MCF 10A (cell line): ENCODE measurements at places on chromosomes 4 and X. TPM values are rescaled to one million over a fixed set of nuclear protein-coding genes. Genes with fewer than 3 reads are reported as not detected.

RBM47 gene
- total RNA-seq, result 1.8 and 2.0 TPM in 2 replicates

MAGEE2 gene
- not detected in 2 replicates for total RNA-seq

ATP10D gene
- 16.2 and 16.9 TPM in 2 replicates for total RNA-seq

ART3 gene
- 0.83 TPM in 1 of 2 replicates, not detected in the other for total RNA-seq

STOX2 gene
- 1.1 TPM in 2 replicates for total RNA-seq

ZXDA gene
- total RNA-seq, result 4.9 and 6.4 TPM in 2 replicates

NSG1 gene
- 6.7 and 8.6 TPM in 2 replicates for total RNA-seq

SPANXB1 gene
- not detected in 2 replicates for total RNA-seq

TMEM271 gene
- not detected in 2 replicates for total RNA-seq

HAND2 gene
- total RNA-seq, result not detected in 2 replicates

MAOA gene
- 8.2 and 9.8 TPM in 2 replicates for total RNA-seq

PUDP gene
- 14.2 and 16.1 TPM in 2 replicates for total RNA-seq

DTHD1 gene
- not detected in 2 replicates for total RNA-seq

DNA sequence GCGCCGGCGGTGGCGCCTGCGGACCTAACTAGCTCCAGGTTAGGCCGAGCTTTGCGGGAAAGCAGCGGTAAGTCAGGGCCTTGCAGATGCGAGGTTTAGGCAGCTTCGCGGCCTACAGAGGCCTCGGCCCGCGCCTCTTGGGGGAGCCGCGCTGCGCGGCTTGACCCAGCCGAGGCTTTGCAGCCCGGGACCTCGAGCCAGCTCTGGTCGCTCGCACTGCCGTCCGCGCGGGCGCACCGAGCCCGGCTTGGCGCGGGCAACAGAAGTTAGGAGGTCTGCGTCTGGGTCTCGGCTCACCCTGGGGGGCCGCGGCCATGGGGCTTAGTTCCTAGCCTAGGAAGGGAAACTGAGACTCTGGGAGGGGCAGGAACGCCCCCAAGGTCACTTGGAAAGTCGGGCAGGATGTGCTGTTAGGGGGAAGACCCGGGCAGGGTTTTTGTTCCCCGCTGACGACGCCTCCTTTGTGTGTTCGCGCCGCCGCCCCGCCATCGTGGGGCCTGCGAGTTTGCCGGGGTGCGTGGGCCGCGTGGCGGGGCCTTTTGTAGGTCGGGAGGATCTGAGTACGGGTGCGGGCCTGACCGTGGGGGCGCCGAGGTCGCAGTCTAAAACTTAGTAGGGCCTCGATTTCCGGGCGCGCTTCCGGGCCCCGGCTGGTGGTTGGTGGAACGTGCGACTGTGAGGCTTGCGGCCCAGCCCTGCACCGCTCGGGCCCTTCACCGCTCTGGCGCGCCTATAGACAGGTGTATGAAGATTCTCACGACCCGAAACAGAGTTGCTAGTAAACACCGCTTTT is 482 bp downstream of the RNF4 start:
- H3K27me3 ChIP-seq, result no peaks in the 10 kb centered on the region
- peak overlapping the region; percentile 94 for H3K27ac ChIP-seq
- peak; percentile 47 for DNase-seq
- H3K4me1 ChIP-seq, result peaks cover 14% of the 10 kb centered on the region
- H3K4me3 ChIP-seq, result peak overlapping the region; percentile 93
- peaks cover 50% of the 10 kb centered on the region for H3K36me3 ChIP-seq

- DNase-seq, result no peak
- no peak overlapping the region for H3K27ac ChIP-seq
- no peak overlapping the region for H3K4me3 ChIP-seq
- H3K27me3 ChIP-seq, result peaks cover 93% of the 10 kb centered on the region
- no peaks in the 10 kb centered on the region for H3K36me3 ChIP-seq
These were observed 132.0 kb upstream of the ATP6AP2 start for GRCh38 chrX:40448793-40449192.

- no peak overlapping the region for H3K27ac ChIP-seq
- H3K4me1 ChIP-seq, result no peaks in the 10 kb centered on the region
- H3K36me3 ChIP-seq, result peaks cover 6% of the 10 kb centered on the region
These were observed 21.7 kb downstream of the LRP2BP start for GRCh38 chr4:185374027-185374426.

- H3K4me1 ChIP-seq, result peaks cover 61% of the 10 kb centered on the region
- no peak overlapping the region for H3K4me3 ChIP-seq
- H3K27me3 ChIP-seq, result no peaks in the 10 kb centered on the region
- no peak overlapping the region for H3K27ac ChIP-seq
These were observed 33.0 kb downstream of the SGMS2 start for GRCh38 chr4:107857741-107858140.

DNA sequence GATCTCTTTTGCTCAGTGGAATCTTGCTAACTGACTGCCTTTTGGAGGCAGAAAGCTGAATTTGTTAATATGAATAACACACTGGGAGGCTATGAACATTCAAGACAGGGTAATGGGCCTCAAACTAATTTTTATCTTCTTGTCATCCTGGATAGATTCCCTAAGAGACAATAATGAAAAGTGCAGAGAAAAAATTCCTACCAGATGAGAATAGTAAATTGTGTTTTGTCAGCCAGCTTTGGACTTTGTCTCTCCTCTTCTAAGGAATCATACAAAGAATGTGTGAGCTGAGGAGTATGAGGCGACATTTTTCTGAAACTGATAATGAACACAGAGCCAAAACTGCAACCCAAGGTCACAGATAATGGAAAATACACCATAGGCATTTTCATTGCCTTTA is 649.3 kb downstream of the IQCM start:
- H3K36me3 ChIP-seq, result no peaks in the 10 kb centered on the region
- DNase-seq, result no peak
- H3K4me1 ChIP-seq, result peaks cover 14% of the 10 kb centered on the region
- no peaks in the 10 kb centered on the region for H3K27me3 ChIP-seq
- H3K27ac ChIP-seq, result no peak overlapping the region

GRCh38 chr4:6447672-6448171 is 24.7 kb downstream of the PPP2R2C start:
- H3K36me3 ChIP-seq, result no peaks in the 10 kb centered on the region
- DNase-seq, result no peak
- no peaks in the 10 kb centered on the region for H3K27me3 ChIP-seq
- H3K4me3 ChIP-seq, result no peak overlapping the region
- H3K4me1 ChIP-seq, result no peaks in the 10 kb centered on the region

DNA sequence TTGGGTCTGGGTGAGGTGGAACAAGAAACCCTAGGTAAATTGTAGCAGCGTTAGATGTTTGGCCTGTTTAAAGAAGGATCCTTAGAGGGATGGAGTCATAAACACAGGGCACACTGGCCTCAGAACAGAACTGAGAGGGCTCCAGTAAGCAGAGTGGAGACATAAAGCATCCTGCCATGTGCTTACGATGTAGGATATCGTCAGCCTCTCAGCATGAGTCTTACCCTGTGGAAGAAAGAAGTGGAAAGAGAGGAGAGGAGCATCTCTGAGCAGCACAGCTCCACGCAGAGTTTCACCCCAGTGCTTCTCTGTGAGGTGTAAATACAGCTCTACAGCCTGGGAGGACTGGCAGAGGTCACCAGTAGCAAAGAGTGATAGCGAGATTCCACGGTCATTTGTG is 27.8 kb upstream of the SORBS2 start:
- H3K27ac ChIP-seq, result no peak overlapping the region
- H3K4me1 ChIP-seq, result no peaks in the 10 kb centered on the region
- no peak for DNase-seq

GRCh38 chr4:95411371-95412088 is 137.2 kb downstream of the UNC5C start:
- H3K4me1 ChIP-seq, result peaks cover 22% of the 10 kb centered on the region
- no peak for DNase-seq
- H3K4me3 ChIP-seq, result no peak overlapping the region

GRCh38 chr4:16034010-16034748 is 49.6 kb downstream of the PROM1 start:
- no peaks in the 10 kb centered on the region for H3K27me3 ChIP-seq
- no peak overlapping the region for H3K4me3 ChIP-seq
- no peaks in the 10 kb centered on the region for H3K36me3 ChIP-seq
- peak; percentile 23 for DNase-seq

GRCh38 chr4:182246401-182247205 is 3.4 kb downstream of the TENM3 start:
- peaks cover 32% of the 10 kb centered on the region for H3K4me1 ChIP-seq
- H3K27me3 ChIP-seq, result no peaks in the 10 kb centered on the region
- H3K27ac ChIP-seq, result peak overlapping the region; percentile 7

DNA sequence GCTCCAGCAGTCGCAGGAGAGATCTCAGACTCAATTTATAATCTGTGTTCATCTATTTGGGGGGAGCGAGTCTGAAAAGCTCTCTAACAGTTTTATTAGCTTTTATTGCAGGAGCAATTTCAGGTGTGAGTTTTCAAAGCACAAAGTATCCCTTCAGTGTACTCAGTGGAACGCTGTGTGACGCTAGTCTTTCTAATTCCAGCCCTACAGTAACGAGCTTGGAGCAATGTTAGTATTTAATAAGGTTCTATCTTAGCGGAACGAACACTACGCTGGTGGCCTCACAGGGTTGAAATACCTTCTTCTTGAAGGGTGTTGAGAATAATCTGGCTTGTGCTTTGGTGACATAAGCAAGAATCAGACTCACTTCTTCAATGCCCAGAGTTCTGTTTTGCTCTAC is 8.4 kb downstream of the HS3ST1 start:
- DNase-seq, result no peak
- H3K36me3 ChIP-seq, result no peaks in the 10 kb centered on the region
- H3K27me3 ChIP-seq, result no peaks in the 10 kb centered on the region
- no peaks in the 10 kb centered on the region for H3K4me1 ChIP-seq

- H3K4me1 ChIP-seq, result peaks cover 24% of the 10 kb centered on the region
- H3K27me3 ChIP-seq, result no peaks in the 10 kb centered on the region
- no peak for DNase-seq
- H3K36me3 ChIP-seq, result peaks cover 14% of the 10 kb centered on the region
These were observed 69.4 kb downstream of the STX18 start for GRCh38 chr4:4472344-4472958.

- H3K27me3 ChIP-seq, result no peaks in the 10 kb centered on the region
- no peaks in the 10 kb centered on the region for H3K4me1 ChIP-seq
- H3K4me3 ChIP-seq, result peak overlapping the region; percentile 71
- no peak overlapping the region for H3K27ac ChIP-seq
These were observed 5.1 kb upstream of the PLCXD1 start for GRCh38 chrX:275967-276580.

DNA sequence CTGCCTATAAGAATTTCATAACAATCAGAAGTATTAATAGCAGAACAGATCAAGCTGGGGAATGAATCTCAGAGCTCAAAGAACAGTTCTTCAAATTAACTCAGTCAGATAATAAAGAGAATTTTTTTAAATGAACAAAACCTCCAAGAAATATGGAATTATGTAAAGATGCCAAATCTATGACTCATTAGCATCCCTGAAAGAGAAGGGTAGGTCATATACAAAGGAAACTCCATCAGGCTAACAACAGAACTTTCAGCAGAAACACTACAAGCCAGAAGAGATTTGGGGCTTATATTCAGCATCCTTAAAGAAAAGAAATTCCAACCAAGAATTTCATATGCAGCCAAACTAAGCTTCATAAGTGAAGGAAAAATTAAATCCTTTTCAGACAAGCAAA is 28.6 kb downstream of the CBR4 start:
- H3K36me3 ChIP-seq, result peaks cover 31% of the 10 kb centered on the region
- no peak for DNase-seq
- no peaks in the 10 kb centered on the region for H3K27me3 ChIP-seq
- H3K4me1 ChIP-seq, result no peaks in the 10 kb centered on the region

GRCh38 chr4:137471895-137472294 is 60.4 kb downstream of the PCDH18 start:
- H3K36me3 ChIP-seq, result no peaks in the 10 kb centered on the region
- H3K4me3 ChIP-seq, result no peak overlapping the region
- no peak overlapping the region for H3K27ac ChIP-seq
- peak; percentile 11 for DNase-seq
- H3K4me1 ChIP-seq, result peaks cover 9% of the 10 kb centered on the region

DNA sequence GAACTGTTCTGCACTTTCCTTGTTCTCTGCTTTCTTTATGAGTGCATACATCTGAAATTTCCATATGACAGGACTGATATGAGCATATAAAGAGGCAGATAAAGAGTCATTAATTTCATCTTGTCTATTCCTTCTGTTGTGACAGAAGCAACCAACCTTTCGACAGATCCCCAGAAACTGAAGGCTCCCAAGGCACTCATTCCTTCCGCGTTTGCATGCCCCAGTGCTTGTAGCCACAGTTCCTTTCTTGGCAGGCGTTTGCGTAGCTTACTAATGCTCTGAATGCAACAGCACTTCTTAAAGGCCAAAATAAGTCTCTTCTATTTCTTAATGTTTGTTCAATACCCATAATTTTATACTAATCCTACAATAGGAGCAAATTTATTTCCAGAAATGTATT is 94.0 kb upstream of the TBL1X start:
- no peak overlapping the region for H3K27ac ChIP-seq
- H3K27me3 ChIP-seq, result peaks cover 59% of the 10 kb centered on the region
- DNase-seq, result peak; percentile 23
- no peaks in the 10 kb centered on the region for H3K36me3 ChIP-seq
- H3K4me1 ChIP-seq, result peaks cover 5% of the 10 kb centered on the region

- H3K36me3 ChIP-seq, result no peaks in the 10 kb centered on the region
- no peak overlapping the region for H3K27ac ChIP-seq
- peak; percentile 30 for DNase-seq
- no peaks in the 10 kb centered on the region for H3K4me1 ChIP-seq
- no peaks in the 10 kb centered on the region for H3K27me3 ChIP-seq
- H3K4me3 ChIP-seq, result no peak overlapping the region
These were observed 31.8 kb downstream of the STAG2 start for GRCh38 chrX:123993326-123993725.

GRCh38 chr4:98891478-98892337 is 37.2 kb downstream of the EIF4E start:
- DNase-seq, result no peak
- H3K36me3 ChIP-seq, result peaks cover 76% of the 10 kb centered on the region
- peaks cover 10% of the 10 kb centered on the region for H3K4me1 ChIP-seq
- H3K27ac ChIP-seq, result peak overlapping the region; percentile 67
- H3K27me3 ChIP-seq, result no peaks in the 10 kb centered on the region

GRCh38 chr4:89204624-89205023 is 93.3 kb downstream of the TIGD2 start:
- H3K27ac ChIP-seq, result no peak overlapping the region
- DNase-seq, result peak; percentile 58
- no peaks in the 10 kb centered on the region for H3K36me3 ChIP-seq

DNA sequence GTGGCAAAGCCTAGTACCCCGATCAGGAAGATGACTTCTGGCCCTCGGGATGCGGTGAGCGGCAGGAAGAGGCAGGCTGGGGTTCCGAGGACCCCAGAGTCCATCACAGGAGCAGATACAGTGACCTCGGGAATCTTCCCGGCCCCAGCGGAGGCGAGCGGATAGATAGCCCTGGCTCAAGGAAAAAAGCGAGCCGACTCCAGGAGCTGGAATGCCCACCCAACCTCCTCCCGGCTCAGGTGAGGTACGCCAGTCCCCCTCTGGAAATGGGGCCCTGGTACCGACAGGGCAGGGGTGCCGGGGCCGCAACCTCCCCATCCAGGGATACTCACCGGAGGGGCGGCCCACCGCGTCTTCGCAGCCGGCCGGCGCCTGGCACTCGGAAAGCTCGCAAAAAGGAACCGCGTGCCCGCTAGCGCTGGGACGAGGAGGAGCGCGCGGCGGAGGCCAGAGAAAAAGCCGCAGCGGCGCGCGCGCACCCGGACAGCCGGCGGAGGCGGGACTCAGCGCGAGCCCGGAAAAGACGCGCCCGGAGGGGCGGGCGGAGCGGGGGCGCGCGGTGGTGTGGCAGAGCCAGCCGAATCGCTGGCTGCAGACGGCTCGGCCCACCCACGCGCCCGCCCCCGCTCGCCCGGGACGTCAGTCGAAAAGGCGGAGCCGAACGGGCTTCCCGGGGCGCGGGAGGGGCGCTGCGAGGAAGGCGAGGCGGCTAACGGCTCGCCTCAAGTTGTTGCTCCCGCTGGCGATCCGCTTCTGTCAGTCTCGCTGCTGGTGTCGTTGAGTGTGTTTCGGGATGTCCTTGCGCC is at the start of gene ACSL4:
ACSL4 (minus strand) TSS at position 451 of the 806 bp plus-strand sequence. CDS start 49,894 bp downstream, outside the sequence.
- peaks cover 26% of the 10 kb centered on the region for H3K27me3 ChIP-seq
- peaks cover 7% of the 10 kb centered on the region for H3K36me3 ChIP-seq
- DNase-seq, result peak; percentile 82
- peak within 1 kb of the TSS; percentile 81 for H3K27ac ChIP-seq
- peaks cover 17% of the 10 kb centered on the region for H3K4me1 ChIP-seq
